ENCODE measurements at places on chromosomes 1 and 21.

DNA sequence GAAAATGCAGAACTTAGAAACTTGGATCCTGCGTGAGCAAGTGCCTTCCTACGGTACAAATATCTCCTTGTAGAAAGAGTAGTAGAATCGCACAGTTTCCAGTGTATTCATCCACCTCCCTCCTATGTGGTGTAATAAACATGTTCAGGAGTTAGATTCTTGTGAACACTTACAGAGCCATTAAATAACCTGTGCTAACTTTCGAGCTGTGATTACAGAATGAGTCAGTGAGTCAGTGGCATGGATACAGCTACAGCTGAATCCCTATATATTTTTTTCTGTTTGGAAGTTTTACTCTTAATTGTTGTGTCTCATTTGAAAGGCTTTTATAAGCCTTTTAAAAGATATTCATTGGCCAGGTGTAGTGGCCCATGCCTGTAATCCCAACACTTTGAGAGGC, 148.7 kb downstream of the EDEM3 start:
- no peak for DNase-seq

DNA sequence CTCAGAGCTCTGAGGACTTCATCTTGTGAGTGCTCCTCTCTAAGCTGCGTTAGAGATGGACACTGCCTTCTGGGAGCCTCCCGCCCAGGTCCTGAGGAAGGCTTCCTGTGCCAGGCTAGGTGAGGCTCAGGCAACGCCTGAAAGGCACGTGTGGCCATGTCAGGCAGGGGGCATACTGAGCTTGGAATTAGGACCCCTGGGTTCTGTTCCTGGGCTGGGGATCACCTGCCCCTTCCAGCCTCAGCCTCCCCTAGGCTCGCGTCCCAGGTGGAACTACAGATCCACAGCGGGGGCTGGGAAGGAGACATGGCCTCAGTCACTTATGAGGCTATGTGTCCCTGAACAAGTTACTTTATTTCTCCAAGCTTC, 10.0 kb upstream of the ASCL5 start:
- DNase-seq = no peak

DNA sequence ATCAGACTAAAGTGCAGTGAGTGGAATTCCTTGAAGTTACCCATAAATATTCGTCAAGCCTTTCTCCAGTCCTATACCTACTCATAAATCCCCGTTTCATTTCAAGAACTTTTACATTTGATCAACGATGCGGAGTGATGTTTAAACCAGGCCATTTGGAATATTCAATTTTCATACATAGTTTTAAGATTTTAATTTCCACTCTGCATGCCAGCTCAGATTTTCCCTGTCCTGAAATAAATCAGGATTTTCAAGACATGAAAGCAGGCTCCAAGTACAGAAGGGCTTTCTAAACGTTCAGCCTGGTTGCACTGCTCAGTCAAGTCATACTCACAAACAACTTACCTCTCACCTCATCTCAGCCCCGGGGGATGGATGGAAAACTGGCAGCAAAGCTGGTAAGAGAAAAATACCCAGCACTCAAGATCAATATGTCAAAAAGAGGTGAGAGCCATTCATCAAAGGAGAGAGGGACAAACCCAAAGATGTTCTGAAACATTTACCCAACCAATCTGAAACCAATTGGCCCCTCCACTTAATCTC, 418.5 kb downstream of the PLPP3 start:
- DNase-seq = no peak

GRCh38 chr1:155996166-155996565, 17.8 kb upstream of the ARHGEF2 start:
- DNase-seq = no peak

DNA sequence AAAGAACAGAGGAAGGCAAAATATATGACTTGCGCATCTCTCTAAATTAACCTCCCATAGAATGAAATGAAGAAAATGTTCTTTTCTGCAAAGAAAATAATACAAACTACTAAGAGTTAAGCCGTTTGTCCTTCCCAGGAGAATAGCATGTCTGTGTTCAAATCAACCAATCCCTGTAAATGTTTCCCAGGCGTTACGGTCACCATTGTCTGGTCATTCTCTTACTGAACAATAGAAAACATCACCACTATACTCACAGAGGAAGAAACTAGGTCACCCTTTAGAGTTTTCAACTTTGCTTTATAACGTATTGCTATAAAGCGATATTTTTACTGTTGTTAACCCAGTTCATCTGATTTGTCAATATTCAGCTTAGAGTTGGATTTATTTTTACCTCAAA, 34.1 kb downstream of the COL11A1 start:
- DNase-seq = no peak

- DNase-seq = no peak
These were observed 69.8 kb downstream of the LRIG2 start for GRCh38 chr1:113142791-113143190.

- DNase-seq = no peak
These were observed 337.7 kb downstream of the DISC1 start for GRCh38 chr1:231964241-231964640.

GRCh38 chr1:183576537-183576936, 13.7 kb downstream of the NCF2 start:
- no peak for DNase-seq

GRCh38 chr1:118563981-118564951, 379.2 kb upstream of the SPAG17 start:
- no peak for DNase-seq

Measured in activated gamma-delta T cell (primary cell).